ENCODE measurements at places on chromosomes 7 and 10. TPM values are rescaled to one million over a fixed set of nuclear protein-coding genes. Genes with fewer than 3 reads are reported as not detected.

Gene NEUROD6
- not detected for total RNA-seq

Gene GRM3
- total RNA-seq, result not detected

GRCh38 chr10:114674346-114674745 lies 16.3 kb upstream of the ABLIM1 start:
- DNase-seq, result no peak

GRCh38 chr7:1421020-1421790 lies 38.1 kb downstream of the MICALL2 start:
- DNase-seq, result no peak

GRCh38 chr10:21510241-21511094 lies 15.0 kb downstream of the SKIDA1 start:
- no peak for DNase-seq

Gene HYAL4
- total RNA-seq, result not detected

DNA sequence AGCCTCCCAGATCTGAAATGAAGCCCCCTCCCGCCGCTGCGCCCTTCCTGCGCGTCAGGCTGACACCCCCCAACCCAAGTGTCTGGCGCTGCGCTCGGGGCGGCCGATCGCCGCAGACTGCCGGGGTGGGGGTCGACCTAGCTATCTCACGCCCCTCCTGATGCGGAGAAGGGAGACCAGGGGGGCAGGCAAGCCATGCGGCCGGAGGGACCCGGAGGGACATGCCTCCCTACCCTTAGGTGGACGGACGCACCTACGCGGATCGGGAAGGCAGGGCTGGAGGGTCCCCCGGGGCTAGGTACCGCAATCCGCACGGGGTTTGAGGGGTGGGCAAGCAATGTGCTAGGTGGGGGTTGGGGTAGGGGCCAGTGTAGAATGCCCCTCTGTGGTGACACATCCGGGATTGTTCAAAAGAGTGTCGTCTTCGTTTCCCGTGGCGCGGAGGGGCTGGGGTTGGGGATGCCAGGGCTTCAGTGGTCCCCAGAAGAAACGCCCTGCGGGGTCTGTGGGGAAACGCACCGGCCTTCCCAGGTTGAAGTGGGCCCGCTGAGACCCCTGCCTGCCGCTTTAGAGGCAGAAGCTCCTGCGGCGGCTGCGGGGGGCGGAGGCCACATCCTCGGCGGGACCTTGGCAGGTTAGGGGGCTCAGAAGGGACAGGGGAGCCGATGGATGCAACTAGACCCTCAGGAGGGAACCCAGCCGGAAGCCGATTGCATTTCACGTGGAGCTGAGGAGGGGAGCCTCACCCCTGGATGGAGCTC lies 913 bp downstream of the ADCYAP1R1 start:
- no peak for DNase-seq

DNA sequence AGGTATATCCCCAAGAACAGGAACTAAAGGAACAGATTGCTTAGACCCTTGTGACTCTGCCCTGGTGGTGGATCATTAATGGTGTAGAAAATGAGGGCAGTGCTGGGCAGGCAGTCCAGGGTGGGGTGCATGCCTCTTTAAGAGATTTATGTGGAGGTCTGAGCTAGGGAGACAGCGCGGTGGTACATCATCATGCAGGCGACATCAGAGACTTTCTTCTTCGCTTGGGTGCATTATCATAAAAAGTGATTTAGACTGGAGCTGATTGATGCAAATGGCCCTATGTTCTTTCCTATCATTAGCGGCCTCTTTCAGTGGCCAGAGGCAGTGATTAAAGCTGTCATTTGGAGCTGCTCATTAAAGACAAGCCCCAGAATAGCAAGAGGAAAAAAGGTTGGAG lies 519.1 kb upstream of the GALNT17 start:
- no peak for DNase-seq

Gene IFIT1B
- not detected for total RNA-seq

Gene ENTPD1
- 3.7 TPM for total RNA-seq

GRCh38 chr7:113652501-113652900 lies 266.3 kb downstream of the PPP1R3A start:
- no peak for DNase-seq

All from OCI-LY7 (cell line).